ENCODE measurements at places on chromosomes 13 and 19. TPM values are rescaled to one million over a fixed set of nuclear protein-coding genes. Genes with fewer than 3 reads are reported as not detected.

PIBF1 gene
- 37.2 TPM for total RNA-seq

FRY gene
- total RNA-seq, result 26.6 TPM

MEDAG gene
- 9.6 TPM for total RNA-seq

CEACAM16 gene
- not detected for total RNA-seq

PRTN3 gene
- total RNA-seq, result 1.8 TPM

ACTMAP gene
- total RNA-seq, result 17.7 TPM

FGF21 gene
- total RNA-seq, result not detected

DNA sequence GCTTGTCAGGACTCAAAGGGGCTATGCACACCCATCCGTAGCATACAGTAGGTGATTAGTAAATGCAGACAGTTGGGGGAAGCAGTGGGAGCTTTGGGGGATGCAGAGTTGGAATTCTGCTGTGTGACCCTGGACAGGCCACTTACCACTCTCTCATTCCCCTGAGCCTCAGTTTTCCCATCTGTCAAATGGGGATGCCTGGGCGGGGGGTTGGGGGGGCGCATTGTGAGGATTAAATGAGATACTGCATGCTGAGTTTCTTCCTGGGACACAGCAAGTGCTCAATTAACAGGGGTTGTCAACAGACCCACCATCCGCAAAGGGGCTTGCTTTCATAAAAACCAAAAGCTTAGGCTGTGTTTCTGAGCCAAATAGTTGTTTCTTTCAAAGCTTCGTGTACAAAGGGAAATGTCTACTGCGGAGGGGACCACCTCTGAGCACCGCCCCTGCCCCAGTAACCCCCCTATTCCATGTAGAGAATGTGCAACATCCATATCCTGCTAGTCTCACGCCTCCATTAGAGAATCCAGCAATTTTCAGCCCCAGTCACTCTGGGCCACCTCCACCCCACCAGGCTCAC lies 132.4 kb downstream of the IER2 start:
- H3K36me3 ChIP-seq, result no peaks in the 10 kb centered on the region
- no peak overlapping the region for H3K27ac ChIP-seq
- no peak for DNase-seq
- no peaks in the 10 kb centered on the region for H3K27me3 ChIP-seq

- no peaks in the 10 kb centered on the region for H3K27me3 ChIP-seq
- H3K4me3 ChIP-seq, result no peak overlapping the region
- H3K27ac ChIP-seq, result no peak overlapping the region
- no peaks in the 10 kb centered on the region for H3K36me3 ChIP-seq
These were observed 64.5 kb downstream of the ABCC4 start for GRCh38 chr13:95236774-95237173.

DNA sequence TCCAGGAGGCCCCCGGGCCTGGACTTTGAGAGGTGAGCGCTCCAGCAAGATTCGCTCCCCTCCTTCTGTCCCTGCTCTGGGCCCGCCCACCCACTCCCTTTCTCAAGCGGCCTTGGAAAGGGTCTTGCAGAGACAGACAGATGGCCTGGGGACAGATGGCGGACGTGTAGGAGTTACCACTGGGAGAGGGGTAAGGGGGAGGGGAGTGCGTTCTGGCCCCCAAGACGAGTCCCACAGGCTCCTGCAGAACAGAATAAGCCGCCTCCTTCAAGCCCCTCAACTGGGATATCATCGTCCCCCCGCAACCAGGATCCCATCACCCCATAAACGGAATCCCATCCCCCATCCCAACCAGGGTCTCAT lies 3.6 kb upstream of the TNFAIP8L1 start:
- no peak for DNase-seq
- H3K27ac ChIP-seq, result no peak overlapping the region
- no peaks in the 10 kb centered on the region for H3K27me3 ChIP-seq
- peak overlapping the region; percentile 29 for H3K4me3 ChIP-seq
- H3K4me1 ChIP-seq, result peaks cover 13% of the 10 kb centered on the region

DNA sequence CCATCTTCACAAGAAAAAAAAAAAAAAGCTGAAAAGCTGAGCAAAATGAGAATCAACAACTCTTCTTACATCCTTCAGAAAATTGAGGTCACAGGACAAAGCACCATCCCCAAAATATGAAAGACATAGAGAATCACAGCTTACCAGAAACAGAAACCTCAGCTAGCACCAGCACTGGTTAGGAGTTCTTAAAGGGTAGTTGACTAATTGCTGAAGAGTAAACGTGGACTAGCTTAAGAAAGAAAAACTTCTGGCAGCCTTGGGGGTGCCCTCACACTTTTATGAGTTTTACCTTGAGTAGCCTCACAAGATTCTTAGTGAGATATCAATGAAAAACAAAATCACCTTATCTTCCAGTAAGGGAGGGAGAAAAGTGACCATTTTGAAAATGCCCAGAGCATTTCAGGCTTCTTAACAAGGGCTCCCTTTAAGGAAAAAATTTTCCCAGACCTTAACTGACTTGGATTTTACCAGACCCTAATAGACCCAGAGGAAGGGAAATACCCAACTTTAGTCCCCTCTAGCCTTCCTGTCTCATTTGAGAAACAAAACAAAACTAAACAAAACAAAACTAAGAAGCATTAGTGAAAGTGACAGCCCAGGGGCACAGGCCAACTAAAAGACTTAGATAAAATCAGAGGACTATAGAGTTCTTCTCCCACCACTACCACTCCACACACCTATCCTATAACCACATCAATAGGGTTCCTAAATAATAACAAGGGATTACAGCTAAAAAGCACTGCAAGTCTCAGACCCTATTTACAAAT lies 888.6 kb downstream of the DIAPH3 start:
- H3K27me3 ChIP-seq, result no peaks in the 10 kb centered on the region
- no peak for DNase-seq
- H3K36me3 ChIP-seq, result no peaks in the 10 kb centered on the region
- H3K4me3 ChIP-seq, result no peak overlapping the region
- H3K4me1 ChIP-seq, result no peaks in the 10 kb centered on the region
- H3K27ac ChIP-seq, result no peak overlapping the region

DNA sequence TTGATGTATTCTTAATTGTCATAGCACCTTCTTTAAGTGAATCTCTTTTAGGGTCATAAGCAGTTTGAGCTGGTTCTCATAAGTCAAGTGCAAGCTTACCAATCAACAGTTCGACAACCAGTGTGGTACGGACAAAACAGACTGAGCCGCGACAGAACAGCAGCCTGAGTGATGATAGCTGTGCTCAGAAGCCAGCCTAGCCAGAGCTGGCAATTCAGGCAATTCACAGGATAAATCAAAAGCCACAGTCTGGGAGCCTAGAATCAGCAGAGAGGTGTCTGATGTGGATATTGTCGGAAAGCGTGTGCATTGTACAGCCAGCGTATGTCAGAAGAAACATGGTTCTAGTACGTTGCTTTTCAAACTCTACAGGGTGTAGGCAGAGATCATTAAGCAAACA lies 14.9 kb downstream of the UBE2L5 start:
- no peaks in the 10 kb centered on the region for H3K27me3 ChIP-seq
- DNase-seq, result no peak
- H3K36me3 ChIP-seq, result no peaks in the 10 kb centered on the region
- H3K4me1 ChIP-seq, result no peaks in the 10 kb centered on the region

GRCh38 chr19:35107545-35107944 lies 8.1 kb upstream of the FXYD3 start:
- H3K36me3 ChIP-seq, result no peaks in the 10 kb centered on the region
- no peak for DNase-seq
- no peak overlapping the region for H3K4me3 ChIP-seq
- no peaks in the 10 kb centered on the region for H3K27me3 ChIP-seq

DNA sequence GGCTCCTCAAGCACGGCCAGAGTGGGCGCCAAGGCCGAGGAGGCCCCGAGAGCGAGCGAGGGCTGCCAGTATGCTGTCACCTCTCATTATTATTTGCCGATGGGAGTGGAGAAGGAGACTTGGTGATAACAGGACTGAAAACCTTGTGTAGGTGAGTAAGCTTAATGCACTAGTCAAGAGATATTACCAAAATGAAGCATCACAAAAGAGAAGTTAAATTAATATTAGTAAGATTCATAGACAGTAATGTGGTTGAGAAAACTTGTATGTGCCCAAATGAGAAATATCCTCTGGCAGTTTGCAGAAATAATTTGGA lies 204.5 kb upstream of the SLITRK1 start:
- no peaks in the 10 kb centered on the region for H3K4me1 ChIP-seq
- peak overlapping the region; percentile 56 for H3K4me3 ChIP-seq
- peak overlapping the region; percentile 68 for H3K27ac ChIP-seq
- DNase-seq, result no peak

GRCh38 chr13:49023431-49023830 lies 47.7 kb downstream of the FNDC3A start:
- H3K4me1 ChIP-seq, result no peaks in the 10 kb centered on the region
- H3K4me3 ChIP-seq, result no peak overlapping the region
- no peaks in the 10 kb centered on the region for H3K36me3 ChIP-seq

DNA sequence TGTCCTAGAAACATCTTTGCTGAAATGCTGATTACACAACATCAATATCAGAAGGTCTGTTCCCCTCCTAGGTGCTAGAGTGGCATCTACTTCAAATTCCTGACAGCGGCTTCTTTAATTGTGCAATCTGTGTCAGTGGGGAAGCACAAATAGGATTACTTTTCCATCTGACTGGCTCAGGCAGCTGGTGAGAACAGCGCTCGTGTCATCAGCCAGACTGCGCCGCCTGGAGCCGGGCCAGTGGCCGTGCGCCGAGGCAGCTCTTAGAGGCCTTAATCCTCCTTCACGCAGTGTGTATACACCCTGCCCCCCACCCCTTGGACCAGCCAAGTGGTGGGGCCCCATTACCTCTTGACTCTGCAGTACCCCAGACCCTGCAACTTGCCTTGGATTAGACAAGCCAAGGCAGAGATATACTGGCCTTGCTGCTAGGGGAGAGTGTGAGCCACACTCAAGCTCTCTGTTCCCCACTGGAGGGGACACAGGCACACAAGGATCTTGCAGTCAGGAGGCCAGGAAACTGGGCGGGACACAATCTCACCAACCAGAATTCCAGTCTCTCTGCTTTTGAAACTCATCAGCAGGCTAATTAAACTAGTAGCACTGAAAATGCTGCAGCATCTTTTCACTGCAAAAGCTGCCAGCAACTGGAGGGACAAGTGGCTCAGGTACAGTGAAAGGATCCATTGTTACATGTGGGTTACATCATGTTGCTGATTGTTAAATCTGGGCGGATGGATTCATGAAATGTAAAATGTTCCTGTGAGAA lies 48.9 kb upstream of the EPHX3 start:
- no peak overlapping the region for H3K4me3 ChIP-seq
- no peaks in the 10 kb centered on the region for H3K27me3 ChIP-seq
- H3K27ac ChIP-seq, result peak overlapping the region; percentile 32
- peak; percentile 89 for DNase-seq

- H3K27me3 ChIP-seq, result no peaks in the 10 kb centered on the region
- no peaks in the 10 kb centered on the region for H3K4me1 ChIP-seq
- H3K27ac ChIP-seq, result no peak overlapping the region
- H3K36me3 ChIP-seq, result no peaks in the 10 kb centered on the region
- no peak overlapping the region for H3K4me3 ChIP-seq
These were observed 11.1 kb upstream of the ATP12A start for GRCh38 chr13:24668955-24669582.

- peaks cover 4% of the 10 kb centered on the region for H3K4me1 ChIP-seq
- no peak for DNase-seq
- H3K4me3 ChIP-seq, result no peak overlapping the region
- H3K27ac ChIP-seq, result no peak overlapping the region
These were observed 3.9 kb upstream of the KLK15 start for GRCh38 chr19:50837300-50837699.

- H3K27me3 ChIP-seq, result no peaks in the 10 kb centered on the region
- no peaks in the 10 kb centered on the region for H3K36me3 ChIP-seq
- no peaks in the 10 kb centered on the region for H3K4me1 ChIP-seq
- no peak overlapping the region for H3K4me3 ChIP-seq
- no peak for DNase-seq
- no peak overlapping the region for H3K27ac ChIP-seq
These were observed 163.5 kb downstream of the MTUS2 start for GRCh38 chr13:28983641-28984040.

GRCh38 chr13:45004096-45004495 lies 14.8 kb downstream of the GPALPP1 start:
- no peak overlapping the region for H3K27ac ChIP-seq
- H3K27me3 ChIP-seq, result no peaks in the 10 kb centered on the region
- H3K36me3 ChIP-seq, result no peaks in the 10 kb centered on the region
- H3K4me1 ChIP-seq, result no peaks in the 10 kb centered on the region

DNA sequence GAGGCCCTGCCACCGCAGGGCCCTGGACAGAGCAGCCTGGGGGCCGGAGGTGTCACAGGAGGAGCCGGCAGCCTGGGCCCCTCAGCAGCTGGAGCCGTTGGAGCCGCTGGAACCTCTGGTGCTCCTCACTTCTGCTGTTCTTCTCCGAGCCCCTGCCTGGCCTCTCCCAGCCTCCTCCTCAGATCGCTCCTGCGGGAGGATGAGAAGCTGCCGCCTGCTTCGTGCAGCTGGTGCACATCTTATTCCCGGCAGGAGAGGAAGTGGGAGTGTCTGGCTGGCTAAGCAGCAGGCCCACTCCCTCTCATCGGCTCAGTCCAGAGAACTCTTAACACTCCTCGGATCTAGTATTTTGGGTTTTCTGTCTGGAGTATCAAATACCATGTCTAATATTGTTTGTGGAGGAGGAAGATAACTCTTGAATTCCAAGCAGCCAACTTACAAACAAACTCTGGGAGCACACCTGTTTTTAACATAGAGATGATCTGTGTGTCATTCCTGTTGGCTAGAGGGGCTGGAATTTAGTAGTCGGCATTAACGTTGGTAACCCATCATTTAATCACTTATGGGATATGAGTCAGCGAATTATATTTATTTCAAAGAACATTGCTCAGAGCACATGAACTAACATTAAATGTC lies 37.1 kb upstream of the RNF113B start:
- no peak overlapping the region for H3K4me3 ChIP-seq
- no peak overlapping the region for H3K27ac ChIP-seq
- peak; percentile 29 for DNase-seq
- peaks cover 5% of the 10 kb centered on the region for H3K4me1 ChIP-seq

DNA sequence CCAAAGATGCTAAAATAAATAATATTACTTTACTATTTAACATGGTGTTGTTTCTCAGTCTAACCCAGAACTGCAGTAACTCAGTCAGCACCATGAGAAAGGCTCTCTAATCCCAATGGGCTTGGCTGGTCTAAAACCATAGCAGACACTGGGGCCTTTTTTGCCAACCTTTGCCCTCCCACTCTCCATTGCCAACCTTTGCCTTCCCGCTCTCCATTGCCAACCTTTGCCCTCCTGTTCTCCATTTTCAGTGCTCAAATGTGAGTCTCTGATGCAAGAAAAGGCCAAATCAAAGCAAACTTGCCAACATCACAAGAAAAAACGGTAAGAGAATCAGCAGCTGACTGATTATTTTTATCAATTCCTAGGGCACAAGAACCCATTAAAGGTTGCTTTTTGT lies 1681.2 kb downstream of the SLITRK5 start:
- no peaks in the 10 kb centered on the region for H3K4me1 ChIP-seq
- DNase-seq, result no peak
- H3K4me3 ChIP-seq, result no peak overlapping the region
- H3K36me3 ChIP-seq, result no peaks in the 10 kb centered on the region

Data from testis (tissue), 5 donors.